HFFc6 (cell line): ENCODE measurements at places on chromosomes 16 and 17. TPM values are rescaled to one million over a fixed set of nuclear protein-coding genes. Genes with fewer than 3 reads are reported as not detected.
A peak's percentile ranks its signal among the peaks of the same experiment; 100 is the strongest.

Gene CASKIN1
- 0.12 to 0.18 TPM in 2 of 3 replicates, not detected in the other for total RNA-seq

Gene SLC6A2
- total RNA-seq = not detected in 3 replicates

Gene BCO1
- total RNA-seq = not detected in 3 replicates

DNA sequence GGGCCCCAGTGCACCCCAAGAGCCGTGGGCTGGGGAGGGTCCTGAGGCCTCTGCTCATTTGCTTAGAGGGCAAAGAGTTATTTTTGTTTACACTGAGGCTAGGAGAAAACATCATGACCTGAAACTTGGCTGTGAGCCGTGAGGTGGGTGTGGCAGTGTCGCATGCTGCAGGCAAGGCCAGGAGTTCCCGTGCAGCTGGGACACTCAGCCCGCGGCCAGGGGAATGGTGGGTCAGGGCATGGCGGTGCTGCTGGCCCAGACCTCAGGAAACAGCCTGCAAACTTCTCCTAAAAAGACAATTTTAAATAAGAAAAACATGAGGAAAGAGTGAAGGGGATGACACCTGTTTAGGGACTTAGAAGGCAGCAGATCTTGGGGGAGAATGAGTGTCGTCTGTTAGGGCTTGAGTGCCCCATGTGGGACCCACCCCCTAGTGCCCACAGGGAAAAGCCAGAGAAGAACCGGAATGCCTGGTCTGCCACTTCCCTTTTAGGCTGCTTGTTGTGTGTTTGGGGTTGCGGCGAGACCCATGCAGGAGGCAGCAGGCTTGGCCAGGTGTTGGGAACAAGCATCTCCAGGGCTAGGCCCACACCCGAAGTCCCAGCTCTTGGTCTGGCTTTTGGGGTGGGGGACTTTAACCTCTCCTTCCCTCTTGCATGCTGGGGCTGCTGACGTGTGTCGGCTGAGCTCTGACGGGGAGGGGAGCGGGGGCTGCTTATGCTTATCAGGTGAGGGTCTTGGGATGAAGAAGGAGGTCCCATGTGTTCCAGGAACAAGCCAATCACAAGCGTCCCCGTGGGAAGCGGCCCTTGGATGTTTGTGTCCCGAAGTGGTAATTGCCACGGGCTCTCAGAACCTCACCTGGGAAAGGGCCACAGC lies 80.9 kb upstream of the GNG13 start:
- H3K27ac ChIP-seq = no peak overlapping the region
- H3K4me3 ChIP-seq = no peak overlapping the region
- no peak for DNase-seq

GRCh38 chr17:71200597-71200996 lies 920.2 kb upstream of the SOX9 start:
- DNase-seq = peak; percentile 20
- peaks cover 35% of the 10 kb centered on the region for H3K4me1 ChIP-seq
- no peaks in the 10 kb centered on the region for H3K36me3 ChIP-seq

- H3K36me3 ChIP-seq = no peaks in the 10 kb centered on the region
- H3K4me3 ChIP-seq = no peak overlapping the region
- no peaks in the 10 kb centered on the region for H3K4me1 ChIP-seq
- no peak overlapping the region for H3K27ac ChIP-seq
- H3K27me3 ChIP-seq = no peaks in the 10 kb centered on the region
These were observed 58.1 kb downstream of the ACTG1 start for GRCh38 chr17:81454473-81454872.

Gene NXN
- 84.0 to 92.4 TPM (median 91.6 TPM) in 3 replicates for total RNA-seq

DNA sequence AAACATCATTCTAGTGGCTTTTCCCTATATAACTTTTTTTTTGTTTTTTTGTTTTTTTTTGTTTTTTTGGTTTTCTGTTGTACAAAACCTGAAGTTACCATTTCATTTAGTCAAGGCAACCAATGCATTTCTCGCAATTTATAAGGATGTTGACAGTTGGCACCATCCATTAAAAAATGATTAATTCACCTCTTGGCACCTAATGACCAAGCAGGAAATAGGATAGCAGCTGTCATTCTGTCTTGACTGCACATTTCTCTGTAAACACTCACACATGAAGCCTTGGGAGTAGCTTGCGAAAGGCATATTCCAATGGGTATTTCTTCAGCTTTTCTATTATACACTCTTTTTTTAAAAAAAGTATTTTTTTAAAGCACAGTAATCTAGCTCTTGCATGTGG lies 77.5 kb downstream of the SYCE1L start:
- H3K27me3 ChIP-seq = no peaks in the 10 kb centered on the region
- no peaks in the 10 kb centered on the region for H3K36me3 ChIP-seq
- no peaks in the 10 kb centered on the region for H3K4me1 ChIP-seq
- no peak for DNase-seq
- H3K4me3 ChIP-seq = no peak overlapping the region

Gene ZNF207
- 128 to 160 TPM (median 148 TPM) in 3 replicates for total RNA-seq

Gene TLCD1
- 8.0 and 9.1 TPM in 2 replicates for total RNA-seq

- H3K27me3 ChIP-seq = peaks cover 5% of the 10 kb centered on the region; the same call in 1 of the 2 replicates
- H3K27ac ChIP-seq = no peak overlapping the region
- H3K4me1 ChIP-seq = no peaks in the 10 kb centered on the region
- no peak for DNase-seq
- H3K36me3 ChIP-seq = no peaks in the 10 kb centered on the region
These were observed 218.7 kb downstream of the NTN1 start for GRCh38 chr17:9239793-9240658.

Gene NTN3
- 0.30 to 0.47 TPM (median 0.47 TPM) in 3 replicates for total RNA-seq

Gene TCF25
- 169 to 188 TPM (median 176 TPM) in 3 replicates for total RNA-seq

DNA sequence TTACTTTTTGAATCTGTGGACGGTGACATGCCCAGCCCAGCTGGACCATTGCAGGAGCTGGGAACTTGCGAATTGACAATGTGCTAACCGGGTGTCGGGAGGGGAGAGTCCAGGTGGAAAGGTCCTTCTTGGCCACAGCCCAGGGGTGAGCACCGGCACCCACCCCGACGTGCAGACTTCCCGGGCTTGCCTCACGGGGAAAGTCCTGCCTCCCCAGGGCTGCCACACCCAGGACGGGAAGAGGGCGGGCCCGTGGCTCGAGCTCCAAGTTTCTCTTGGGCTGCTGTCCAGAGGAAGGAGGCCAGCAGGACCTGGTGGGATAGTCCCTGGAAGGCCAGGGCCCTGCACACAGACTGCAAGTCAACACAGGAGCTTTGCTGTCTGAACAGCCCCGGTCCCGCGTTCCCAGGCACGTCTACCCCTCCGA lies 17.7 kb downstream of the CARD14 start:
- H3K27ac ChIP-seq = no peak overlapping the region
- no peak overlapping the region for H3K4me3 ChIP-seq
- H3K27me3 ChIP-seq = peaks cover 20% of the 10 kb centered on the region
- H3K4me1 ChIP-seq = peaks cover 7% of the 10 kb centered on the region; the same call in 1 of the 2 replicates

DNA sequence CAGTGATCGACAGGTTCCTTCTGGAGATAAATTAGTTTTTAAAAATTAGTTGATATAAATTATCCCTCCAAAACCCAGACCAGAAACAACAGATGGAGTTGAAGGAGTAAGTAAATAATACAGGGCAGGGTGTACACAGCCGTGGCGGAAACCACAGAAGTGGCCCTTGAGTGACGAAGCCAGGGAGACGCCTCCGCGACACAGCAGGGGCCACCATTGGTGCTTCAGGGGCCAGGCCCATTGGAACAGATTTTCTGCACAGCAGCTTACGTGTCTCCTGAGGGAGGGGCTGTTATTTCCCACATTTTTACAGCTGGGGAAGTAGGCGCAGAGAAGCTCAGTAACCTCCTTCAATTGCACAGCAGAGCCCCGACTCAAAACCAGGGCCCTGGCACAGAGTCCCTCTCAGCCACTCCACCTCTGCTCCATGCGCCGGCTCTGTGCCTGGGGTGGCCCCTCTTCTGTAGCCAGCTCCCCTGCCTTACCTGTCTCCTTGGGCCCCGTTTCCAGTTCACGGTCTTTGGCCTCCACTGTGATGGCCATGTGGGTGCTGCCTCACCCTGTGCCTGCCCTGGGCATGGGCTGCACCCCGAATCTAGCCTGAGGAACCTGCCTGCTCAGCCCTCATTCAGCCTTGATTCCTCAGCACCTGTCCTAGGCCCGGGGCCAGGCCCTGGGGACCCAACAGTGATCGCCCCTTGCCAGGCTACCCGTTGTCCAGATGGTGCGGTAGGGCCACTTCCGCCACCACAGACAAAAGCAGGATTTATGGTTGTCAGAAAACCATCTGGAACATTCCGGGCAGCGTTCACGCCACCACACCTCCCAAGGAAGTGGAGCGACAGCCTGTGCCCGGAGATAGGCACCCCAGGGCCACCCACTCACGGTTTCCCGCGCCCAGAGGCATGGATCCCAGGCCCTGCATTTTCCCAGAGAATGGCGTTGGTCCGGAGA lies 128.5 kb upstream of the GSE1 start:
- H3K27me3 ChIP-seq = peaks cover 7% of the 10 kb centered on the region
- no peaks in the 10 kb centered on the region for H3K36me3 ChIP-seq
- H3K27ac ChIP-seq = no peak overlapping the region

DNA sequence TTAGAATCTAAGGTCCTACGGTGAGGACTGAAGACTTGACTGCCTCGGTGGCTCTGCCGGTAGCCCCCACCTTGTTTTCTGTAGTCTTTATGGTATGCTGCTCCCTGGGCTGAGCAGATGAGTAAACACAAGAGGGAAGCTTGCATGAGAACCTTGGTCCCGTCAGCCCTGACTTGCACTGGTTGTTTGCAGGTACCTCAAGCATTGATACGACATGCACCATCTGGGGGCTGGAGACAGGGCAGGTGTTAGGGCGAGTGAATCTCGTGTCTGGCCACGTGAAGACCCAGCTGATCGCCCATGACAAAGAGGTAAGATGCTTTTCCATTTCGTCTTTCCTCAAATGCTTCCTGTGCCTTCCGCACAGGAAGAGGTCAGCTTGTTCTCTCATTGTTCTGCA lies 21.1 kb upstream of the TACO1 start:
- H3K27me3 ChIP-seq = peaks cover 1% of the 10 kb centered on the region; the same call in 1 of the 2 replicates
- H3K36me3 ChIP-seq = peaks cover 14% of the 10 kb centered on the region
- H3K4me3 ChIP-seq = no peak overlapping the region

GRCh38 chr17:40025991-40026815 lies 11.0 kb downstream of the CSF3 start:
- peaks cover 55% of the 10 kb centered on the region for H3K4me1 ChIP-seq
- peaks cover 3% of the 10 kb centered on the region for H3K27me3 ChIP-seq
- H3K27ac ChIP-seq = peak overlapping the region; percentile 86
- no peak for DNase-seq
- H3K4me3 ChIP-seq = peak overlapping the region; percentile 17

Gene KRTAP16-1
- not detected in 3 replicates for total RNA-seq

GRCh38 chr16:69190598-69190997 lies 3.6 kb downstream of the SNTB2 start:
- H3K4me3 ChIP-seq = no peak overlapping the region; the same call in 1 of the 2 replicates
- DNase-seq = no peak

GRCh38 chr16:75216127-75216526 lies 2.7 kb upstream of the CTRB1 start:
- peaks cover 6% of the 10 kb centered on the region for H3K4me1 ChIP-seq
- no peaks in the 10 kb centered on the region for H3K36me3 ChIP-seq
- peaks cover 11% of the 10 kb centered on the region for H3K27me3 ChIP-seq
- H3K27ac ChIP-seq = no peak overlapping the region
- DNase-seq = no peak

DNA sequence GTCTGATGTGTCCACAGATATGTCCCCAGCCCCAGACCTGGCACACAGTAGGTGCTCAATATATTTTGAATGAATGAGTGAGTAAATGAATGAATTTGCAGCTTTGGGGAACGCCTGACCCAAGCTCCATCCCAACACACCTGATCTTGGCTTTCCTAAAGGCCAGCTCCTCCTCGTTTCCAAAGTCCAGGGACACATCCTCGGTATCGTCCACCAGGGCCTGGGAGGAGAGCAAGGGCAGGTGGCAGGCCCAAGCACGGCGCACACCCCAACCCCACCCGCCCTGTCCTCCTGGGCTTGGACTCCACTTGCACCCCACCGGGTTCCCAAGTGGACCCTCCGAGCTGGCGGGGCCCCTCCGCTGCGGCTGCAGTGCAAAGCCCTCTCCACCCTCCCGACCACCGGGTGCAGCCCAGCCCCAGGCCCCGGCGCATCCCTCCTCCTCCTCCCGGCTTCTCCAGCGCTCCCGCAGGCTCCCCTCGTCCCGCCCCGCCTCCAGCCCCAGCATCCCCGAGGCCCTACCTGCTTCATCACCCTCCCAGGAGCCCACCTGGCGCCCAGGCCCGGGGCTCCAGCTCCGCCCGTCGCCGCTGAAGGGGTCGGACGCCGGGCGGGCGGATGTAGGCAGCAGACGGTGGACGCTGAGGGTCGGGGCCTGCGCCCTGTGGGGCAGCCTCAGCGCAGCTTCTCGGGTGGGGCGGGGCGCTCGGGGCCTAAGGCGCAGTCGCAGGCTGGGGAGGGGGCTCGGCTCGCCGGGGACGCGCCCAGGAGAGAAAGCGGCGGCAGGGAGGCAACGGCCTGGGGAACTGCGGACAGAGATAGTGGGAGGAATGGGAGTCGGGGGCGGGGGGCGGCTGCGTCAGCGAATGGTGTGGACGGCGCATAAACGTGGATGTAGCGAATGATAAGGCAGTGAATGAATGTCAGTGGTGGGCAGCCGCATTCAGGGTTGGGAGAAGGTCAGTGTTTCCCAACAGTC lies at the start of gene TVP23A:
Gene TVP23A, minus strand, starts transcription at position 832 of the 979 bp plus-strand sequence. Its CDS starts 301 bp downstream, at position 531.
- H3K27ac ChIP-seq = no peak within 1 kb of the TSS
- H3K4me1 ChIP-seq = no peaks in the 10 kb centered on the region
- DNase-seq = no peak
- H3K36me3 ChIP-seq = no peaks in the 10 kb centered on the region
- H3K4me3 ChIP-seq = no peak within 1 kb of the TSS
- peaks cover 29% of the 10 kb centered on the region for H3K27me3 ChIP-seq

Gene SCN4A
- not detected in 2 replicates for total RNA-seq

Gene TBC1D3G
- total RNA-seq = not detected in 2 replicates

Gene PDXDC1
- total RNA-seq = 84.8 to 91.4 TPM (median 90.0 TPM) in 3 replicates

GRCh38 chr16:3029491-3030221 lies 5.8 kb downstream of the THOC6 start:
- H3K4me1 ChIP-seq = peaks cover 6% of the 10 kb centered on the region; the same call in 1 of the 2 replicates
- peak overlapping the region; percentile 27; the same call in 1 of the 2 replicates for H3K4me3 ChIP-seq
- peaks cover 54% of the 10 kb centered on the region for H3K27me3 ChIP-seq
- DNase-seq = no peak
- H3K27ac ChIP-seq = no peak overlapping the region
- peaks cover 14% of the 10 kb centered on the region; the same call in 1 of the 2 replicates for H3K36me3 ChIP-seq

DNA sequence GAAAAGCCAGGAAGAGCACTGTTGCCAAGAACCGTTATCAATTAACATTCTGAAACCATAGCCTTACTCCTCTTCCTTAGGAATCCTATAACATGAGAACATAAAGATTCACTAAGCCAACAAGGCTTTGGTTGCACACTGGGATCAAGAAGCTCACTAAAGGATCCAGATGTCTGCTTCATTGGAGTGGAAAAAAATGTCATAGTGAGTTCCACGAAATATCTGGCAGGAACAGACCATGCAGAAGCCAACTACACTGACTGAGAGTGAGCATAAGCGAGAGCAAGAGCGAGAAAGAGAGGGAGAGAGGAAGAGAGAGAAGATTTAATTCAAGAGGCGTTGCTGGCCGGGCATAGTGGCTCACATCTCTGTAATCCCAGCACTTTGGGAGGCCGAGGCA lies 13.4 kb upstream of the MEIOC start:
- H3K4me1 ChIP-seq = peaks cover 12% of the 10 kb centered on the region
- H3K27me3 ChIP-seq = peaks cover 7% of the 10 kb centered on the region; the same call in 1 of the 2 replicates
- H3K4me3 ChIP-seq = no peak overlapping the region
- no peaks in the 10 kb centered on the region for H3K36me3 ChIP-seq
- no peak overlapping the region for H3K27ac ChIP-seq
- no peak for DNase-seq

GRCh38 chr17:81428121-81428515 lies 32.9 kb downstream of the BAHCC1 start:
- no peaks in the 10 kb centered on the region for H3K36me3 ChIP-seq
- no peak overlapping the region for H3K27ac ChIP-seq
- DNase-seq = no peak
- H3K27me3 ChIP-seq = no peaks in the 10 kb centered on the region
- no peaks in the 10 kb centered on the region for H3K4me1 ChIP-seq
- H3K4me3 ChIP-seq = no peak overlapping the region

Gene PNMT
- total RNA-seq = not detected in 2 replicates
